Cardiac septum (tissue), 1 donor: ENCODE measurements at places on chromosomes 7 and 10.

GRCh38 chr10:16384021-16384420 lies 52.8 kb upstream of the PTER start:
- DNase-seq, result no peak

GRCh38 chr7:126685018-126685573 lies 567.6 kb downstream of the GRM8 start:
- no peak for DNase-seq

- DNase-seq, result no peak
Observed at GRCh38 chr10:101588879-101589278, 758 bp downstream of the DPCD start.

DNA sequence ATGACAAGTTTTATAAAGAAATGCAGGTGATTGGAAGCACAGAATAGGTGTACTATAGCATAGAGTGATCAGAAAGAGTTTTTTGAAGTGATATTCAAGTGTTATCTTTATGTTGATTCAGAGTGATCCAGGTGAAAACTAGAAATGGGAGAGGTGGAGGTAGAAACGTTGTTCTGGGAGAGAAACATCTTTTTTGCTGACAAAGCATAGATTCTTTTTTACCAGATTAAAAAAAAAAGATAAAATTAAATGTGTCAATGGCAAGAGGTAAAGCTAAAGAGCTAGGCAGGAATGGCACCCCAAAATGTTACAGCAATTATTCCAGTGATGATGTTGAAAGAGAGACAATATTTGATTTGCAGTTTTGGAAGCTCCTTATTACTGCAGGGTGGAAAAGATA lies 12.6 kb upstream of the VSTM2A start:
- no peak for DNase-seq

- no peak for DNase-seq
Observed at GRCh38 chr10:91711885-91712680, 79.2 kb upstream of the PPP1R3C start.

GRCh38 chr10:74645692-74646091 lies 180.7 kb upstream of the KAT6B start:
- DNase-seq, result no peak

DNA sequence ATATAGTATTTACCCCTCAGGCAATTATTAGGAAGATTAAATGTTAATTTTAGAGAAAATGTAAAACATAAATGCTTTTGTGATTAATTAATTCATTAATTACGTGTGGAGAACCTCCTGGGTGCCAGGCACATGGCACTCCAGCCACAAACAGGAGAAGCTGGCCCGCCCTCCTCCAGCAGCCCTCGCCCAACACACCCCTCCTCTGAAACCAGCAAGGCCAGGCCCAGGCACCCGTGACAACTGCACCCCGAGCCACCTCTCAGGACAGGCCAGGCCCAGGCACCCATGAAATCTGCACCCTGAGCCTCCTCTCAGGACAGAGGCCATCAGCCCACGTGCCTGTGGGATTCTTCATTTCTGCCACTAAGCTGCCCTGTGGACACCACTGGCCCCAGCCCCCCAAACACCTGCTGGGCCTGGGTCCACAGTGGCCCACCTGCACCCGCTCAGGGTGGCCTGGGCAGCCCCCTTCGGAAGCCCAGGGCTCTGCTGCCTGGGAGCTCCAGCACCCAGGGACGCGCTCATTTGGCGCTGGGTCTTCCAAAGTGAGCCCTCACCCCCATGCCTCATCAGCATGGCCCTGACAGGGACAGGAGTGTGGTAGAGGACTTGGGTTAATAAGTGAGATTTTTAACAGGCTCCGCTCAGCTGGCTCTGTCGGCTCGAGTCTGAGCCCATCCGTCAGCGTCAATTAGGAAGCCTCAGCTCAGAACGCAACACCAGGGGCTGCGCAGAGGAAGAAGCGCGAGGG lies 482.1 kb downstream of the DNAJB6 start:
- no peak for DNase-seq

DNA sequence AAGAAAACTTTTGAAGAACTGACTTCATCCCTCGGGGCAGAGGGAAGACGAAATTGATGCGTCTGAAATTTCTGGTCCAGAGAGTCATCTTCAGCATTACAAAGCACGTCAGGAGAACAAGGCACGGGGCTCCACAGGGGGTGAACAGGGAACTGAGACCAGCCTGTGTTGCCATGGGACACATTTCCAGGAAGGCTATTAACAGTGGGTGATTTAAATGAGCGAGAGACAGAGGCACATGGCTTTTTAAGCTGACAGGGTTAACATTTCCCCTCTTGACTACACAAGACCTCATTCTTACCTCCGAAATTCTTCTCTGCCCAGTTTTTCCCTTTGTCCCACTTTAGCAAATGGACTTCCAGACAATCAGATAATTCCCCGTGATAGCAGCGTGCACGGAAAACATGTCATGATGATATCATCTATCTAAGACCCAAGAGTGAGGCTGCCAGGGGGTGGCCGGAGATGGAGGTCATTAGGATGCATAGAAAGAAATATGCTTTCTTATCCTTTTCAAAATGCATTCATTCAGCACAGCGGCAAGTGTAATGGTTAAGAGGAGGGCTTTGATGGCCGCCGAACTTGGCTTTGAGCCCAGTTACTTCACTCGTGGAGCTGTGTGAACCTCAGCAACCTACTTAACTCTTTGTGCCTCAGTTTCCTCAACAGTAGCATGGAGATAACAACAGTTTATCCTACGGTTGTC lies 248.0 kb downstream of the PRPF18 start:
- no peak for DNase-seq

DNA sequence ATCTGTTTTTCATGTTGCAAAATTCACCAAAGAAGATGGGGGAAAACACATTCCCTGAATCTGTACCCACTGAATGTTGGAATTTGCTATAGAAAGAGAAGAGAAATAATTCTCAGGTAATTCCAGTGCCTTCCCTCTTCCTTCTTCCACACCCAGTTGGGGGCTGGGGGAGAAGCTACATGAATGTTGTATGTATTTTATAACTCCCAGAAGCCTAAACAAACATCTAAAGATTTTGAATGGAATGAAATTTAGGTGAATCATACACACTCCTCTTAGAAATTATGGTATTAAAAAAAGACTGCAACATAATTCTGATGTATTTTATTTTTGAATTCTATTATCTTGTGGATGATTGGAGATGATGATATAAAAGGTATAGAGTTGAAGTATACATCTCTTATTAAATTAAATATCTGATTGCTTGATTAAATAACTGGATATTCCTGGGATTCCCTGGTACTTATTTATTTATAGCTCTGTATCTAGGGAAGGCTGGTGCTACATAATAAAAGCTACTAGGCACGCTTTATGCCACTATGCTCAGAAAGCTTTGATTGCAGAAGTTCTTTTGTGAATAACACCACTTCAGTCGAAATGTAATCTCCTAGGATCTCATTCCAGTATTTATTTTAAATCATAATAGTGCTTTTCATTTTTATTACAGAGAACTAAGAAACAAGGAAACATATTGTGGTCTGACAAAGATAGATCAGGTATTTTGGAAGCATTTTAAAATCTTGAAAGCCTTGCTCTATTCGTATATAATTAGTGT lies 98.5 kb downstream of the MCU start:
- DNase-seq, result no peak

- no peak for DNase-seq
Observed at GRCh38 chr10:29355411-29355991, 66.6 kb downstream of the LYZL1 start.

DNA sequence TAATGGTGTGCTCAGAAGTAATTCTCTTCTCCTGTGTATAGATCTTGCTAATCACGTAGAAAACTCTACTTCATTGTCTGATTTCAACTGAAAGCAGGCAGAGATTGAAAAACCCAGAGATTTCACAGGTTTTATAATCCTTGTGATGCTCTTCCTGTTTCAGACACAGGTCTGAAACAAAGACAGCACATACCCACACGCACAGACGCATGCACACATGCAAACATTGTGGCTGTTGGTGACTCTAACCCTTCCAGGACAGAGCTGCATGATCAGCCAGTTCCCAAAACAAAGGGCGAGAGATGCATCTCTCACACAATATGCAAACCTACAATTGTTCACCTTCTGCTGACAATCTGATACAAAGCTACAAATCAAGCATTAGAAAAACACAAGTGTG lies 11.1 kb upstream of the TFEC start:
- no peak for DNase-seq

DNA sequence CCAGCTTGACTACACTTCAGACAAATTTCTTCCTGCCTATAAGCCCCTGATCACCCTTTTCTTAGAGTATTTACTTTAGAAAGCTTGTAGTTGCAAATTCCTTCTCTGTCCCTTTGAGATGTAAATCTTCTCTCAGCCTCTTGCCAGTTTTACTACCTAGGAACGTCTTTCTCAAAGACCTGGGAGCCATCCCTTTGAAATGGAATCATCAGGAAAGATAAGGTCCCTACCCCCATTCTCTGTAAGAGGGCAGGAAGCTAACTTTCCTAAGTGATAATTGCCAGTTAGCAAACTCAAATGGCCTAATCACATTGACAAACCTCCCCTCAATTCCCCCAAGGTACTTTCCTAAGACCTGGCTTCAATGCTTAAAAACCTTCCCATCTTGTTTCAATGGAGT lies 304.5 kb downstream of the MDFIC start:
- no peak for DNase-seq

- DNase-seq, result no peak
Observed at GRCh38 chr10:23046027-23046426, 49.4 kb upstream of the MSRB2 start.

GRCh38 chr7:95927756-95928155 lies 155.4 kb downstream of the DYNC1I1 start:
- DNase-seq, result no peak

DNA sequence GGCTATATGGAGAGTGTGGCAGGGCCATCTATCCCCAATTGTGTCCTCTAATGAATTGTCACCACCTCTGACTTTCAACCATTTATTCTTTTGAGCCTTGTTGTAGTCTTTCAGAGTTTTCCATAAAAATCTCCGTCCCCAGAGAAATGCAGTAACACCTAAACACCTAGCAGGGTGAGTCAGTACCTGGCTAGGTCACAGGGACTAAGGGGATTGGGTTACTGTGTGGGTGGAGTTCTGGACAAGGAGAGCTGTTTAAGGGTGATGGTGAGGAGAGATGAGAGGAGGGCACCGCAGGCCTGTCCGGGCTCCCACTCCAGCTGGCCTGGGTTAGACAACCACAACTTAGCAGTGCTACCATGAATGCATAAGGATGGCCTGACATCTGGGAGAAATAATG lies 186.2 kb upstream of the LYZL1 start:
- no peak for DNase-seq

- DNase-seq, result no peak
Observed at GRCh38 chr7:88202278-88202677, 17.6 kb downstream of the SRI start.

DNA sequence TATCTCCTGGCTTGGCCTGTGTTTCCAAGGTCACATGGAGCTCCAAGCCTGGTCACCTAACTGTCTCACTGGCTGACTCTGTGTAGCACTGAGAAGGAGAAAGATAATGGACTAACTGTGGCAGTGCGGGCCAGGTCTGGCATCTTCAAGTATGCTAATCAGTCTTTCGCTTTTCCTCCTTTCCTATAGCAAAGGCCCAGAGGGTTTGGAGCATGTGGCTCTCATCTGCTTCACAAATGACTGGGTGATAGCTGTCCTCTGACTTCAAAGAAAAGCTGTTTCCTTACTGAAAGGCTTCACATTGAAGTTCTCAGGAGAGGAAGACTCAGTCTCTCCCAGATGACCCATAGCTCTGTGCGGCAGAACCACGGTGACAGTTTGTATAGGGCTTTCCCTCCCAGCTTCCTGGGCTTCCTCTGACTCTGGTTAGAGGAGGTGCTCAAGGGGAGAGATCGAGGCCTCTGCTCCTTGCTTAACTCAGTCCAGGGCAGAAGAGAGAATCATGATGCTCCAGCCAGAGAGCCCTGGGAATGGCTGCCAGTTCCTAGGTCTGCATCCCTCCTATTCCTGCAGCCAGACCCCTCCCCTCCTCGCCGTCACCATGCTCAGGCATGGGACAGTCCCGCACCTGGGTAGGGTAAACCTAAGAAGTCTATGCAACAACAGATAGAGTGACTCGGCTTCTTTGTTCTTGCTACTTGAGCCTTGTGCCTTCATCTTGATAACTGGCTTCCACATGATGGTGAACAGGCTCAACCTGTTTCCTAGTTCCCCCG lies 72.3 kb downstream of the CCDC71L start:
- DNase-seq, result no peak

DNA sequence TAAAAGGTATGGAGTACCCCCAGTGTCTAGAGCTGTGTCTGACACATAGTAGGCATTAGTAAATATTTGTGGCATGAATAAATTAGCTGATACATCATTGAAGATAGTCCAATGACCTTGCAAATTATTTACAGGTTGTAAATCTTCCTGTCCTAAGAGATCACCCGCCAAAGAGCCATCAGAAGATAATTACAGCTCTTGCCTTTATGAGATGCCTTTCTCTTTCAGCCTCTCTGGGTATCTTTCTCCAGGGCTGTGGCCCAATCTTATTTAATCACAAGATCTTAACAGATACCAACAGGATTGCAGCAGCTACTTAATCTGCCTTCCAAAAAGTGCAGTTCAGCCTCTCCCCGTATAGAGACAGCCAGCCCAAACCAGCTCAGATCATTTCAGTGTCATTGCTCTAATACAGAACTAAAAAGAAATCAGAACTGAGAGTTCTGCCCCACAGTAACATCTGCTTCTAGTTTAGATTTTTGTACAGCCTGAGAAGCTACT lies 41.5 kb downstream of the MYOF start:
- no peak for DNase-seq

DNA sequence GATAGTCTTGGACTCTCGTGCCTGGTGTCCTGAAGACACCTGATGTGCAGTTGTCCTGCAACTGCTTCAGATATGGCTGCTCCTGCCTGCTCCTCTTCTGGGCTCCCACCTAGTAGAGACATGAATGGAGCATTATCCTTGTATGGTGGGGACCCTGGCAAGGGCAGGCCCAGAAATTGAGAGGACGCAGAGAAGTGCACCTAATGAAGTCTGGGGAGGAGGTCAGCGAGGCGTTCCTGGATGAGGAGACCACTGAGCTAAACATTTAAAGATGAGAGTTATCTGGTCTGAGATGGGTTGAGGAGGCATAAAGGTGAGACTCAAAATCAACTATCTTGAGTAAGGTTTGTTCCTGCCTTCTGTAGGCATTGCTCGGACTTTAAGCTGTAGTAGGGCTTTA lies 66.3 kb downstream of the WDFY4 start:
- no peak for DNase-seq

- DNase-seq, result no peak
Observed at GRCh38 chr7:142813226-142813625, 41.6 kb upstream of the EPHB6 start.

GRCh38 chr10:28497313-28498126 lies 35.4 kb upstream of the WAC start:
- DNase-seq, result no peak
